ENCODE measurements at places on chromosomes 11 and 22.
A peak's percentile ranks its signal among the peaks of the same experiment; 100 is the strongest.

- no peaks in the 10 kb centered on the region for H3K4me1 ChIP-seq
- H3K36me3 ChIP-seq, result no peaks in the 10 kb centered on the region
- no peak for DNase-seq
These were observed 505.3 kb downstream of the SOX6 start for GRCh38 chr11:15851051-15851498.

DNA sequence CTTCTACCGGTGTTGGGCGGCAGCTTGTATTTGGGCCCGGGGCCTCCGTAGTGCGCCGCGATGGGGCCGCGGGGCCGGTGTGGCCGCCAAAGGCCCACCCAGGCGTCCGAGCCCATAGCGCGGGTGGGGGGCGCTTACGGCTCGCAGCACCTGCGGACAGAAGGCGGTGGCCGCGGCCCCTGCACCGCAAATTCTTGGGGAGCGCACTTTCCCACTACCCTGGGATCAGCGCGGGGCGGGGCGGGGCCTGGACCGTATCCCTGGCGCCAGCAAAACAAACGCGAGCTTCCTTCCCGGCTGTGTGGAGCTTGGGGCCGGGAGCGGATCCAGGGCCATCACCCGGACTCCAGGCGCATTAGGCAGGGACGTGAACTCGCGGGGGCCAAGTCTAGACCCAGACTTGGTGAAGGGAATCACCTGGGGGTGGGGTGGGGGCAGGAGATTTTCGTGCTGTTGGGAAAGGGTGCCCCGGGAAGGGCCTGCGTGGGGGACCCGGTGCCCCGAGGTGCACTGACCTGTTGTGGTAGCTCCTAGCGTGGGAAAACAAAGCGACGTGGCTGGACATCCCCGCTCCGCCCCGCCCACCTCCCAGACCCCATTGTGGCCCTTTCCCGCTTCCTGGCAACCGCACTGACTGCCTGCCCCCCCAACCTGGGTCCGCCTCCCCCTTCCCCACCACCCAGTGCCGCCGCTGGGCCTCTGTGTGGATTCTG, 2.3 kb upstream of the TYMP start:
- peak overlapping the region; percentile 56 for H3K4me3 ChIP-seq
- no peaks in the 10 kb centered on the region for H3K36me3 ChIP-seq

- no peaks in the 10 kb centered on the region for H3K27me3 ChIP-seq
- no peak for DNase-seq
- no peak overlapping the region for H3K27ac ChIP-seq
- H3K4me3 ChIP-seq, result no peak overlapping the region
These were observed 96.8 kb downstream of the TTC28 start for GRCh38 chr22:28582806-28583205.

DNA sequence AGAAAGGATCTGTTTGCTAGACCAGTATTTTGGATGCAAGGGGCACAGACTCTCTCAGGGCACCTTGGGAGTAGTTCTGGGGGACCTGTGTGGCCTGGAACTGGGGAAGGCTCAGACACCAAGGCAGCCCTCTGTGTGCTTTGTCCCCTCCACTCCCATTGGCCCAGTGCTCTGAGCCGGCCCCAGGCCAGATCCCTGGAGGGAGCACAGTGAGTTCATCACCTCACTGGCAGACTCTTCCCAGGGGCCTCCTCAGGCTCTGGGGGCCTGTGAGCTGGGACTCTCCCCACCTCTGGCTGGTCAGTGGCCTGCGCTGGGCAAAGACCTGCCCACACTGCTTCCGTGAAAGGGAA, 51.7 kb downstream of the CHRDL2 start:
- no peak overlapping the region for H3K4me3 ChIP-seq
- DNase-seq, result no peak
- H3K27ac ChIP-seq, result no peak overlapping the region
- no peaks in the 10 kb centered on the region for H3K36me3 ChIP-seq
- H3K4me1 ChIP-seq, result no peaks in the 10 kb centered on the region
- no peaks in the 10 kb centered on the region for H3K27me3 ChIP-seq

- H3K4me1 ChIP-seq, result peaks cover 7% of the 10 kb centered on the region
- peak; percentile 22 for DNase-seq
- no peak overlapping the region for H3K27ac ChIP-seq
- H3K27me3 ChIP-seq, result no peaks in the 10 kb centered on the region
- H3K36me3 ChIP-seq, result no peaks in the 10 kb centered on the region
These were observed 50.4 kb downstream of the ANO1 start for GRCh38 chr11:70128435-70128906.

DNA sequence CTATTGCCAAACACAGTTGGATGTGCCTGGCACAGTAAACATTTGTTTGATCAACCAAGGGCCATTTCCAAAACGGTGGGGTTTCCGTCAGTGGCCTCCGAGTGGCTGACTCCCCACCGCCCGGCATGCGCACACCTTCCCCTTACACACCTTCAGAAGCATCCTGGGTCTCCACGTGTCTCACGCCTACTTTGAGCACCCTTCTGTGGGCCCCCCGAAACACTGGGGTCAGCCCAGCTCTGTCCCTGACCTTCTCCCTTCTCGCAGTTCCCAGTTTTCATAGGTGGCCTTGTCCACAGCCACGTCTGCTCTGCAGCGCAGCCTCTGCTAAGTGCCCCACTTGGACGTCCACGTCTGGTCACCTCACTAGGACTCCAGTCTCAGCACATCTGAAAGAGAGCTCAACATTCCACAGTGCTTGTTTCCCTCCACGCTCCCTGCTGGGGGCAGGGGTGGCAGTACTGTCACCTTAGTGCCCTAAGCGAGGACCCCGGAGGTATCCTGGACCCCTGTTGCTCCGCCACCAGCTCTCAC, 13.2 kb upstream of the SHANK2 start:
- DNase-seq, result no peak
- no peaks in the 10 kb centered on the region for H3K36me3 ChIP-seq
- H3K27me3 ChIP-seq, result no peaks in the 10 kb centered on the region

GRCh38 chr11:1868636-1869291, 15.9 kb downstream of the LSP1 start:
- H3K27me3 ChIP-seq, result no peaks in the 10 kb centered on the region
- no peak for DNase-seq
- H3K4me3 ChIP-seq, result no peak overlapping the region
- H3K27ac ChIP-seq, result no peak overlapping the region
- no peaks in the 10 kb centered on the region for H3K4me1 ChIP-seq
- no peaks in the 10 kb centered on the region for H3K36me3 ChIP-seq

- H3K36me3 ChIP-seq, result no peaks in the 10 kb centered on the region
- no peak overlapping the region for H3K27ac ChIP-seq
- H3K4me1 ChIP-seq, result no peaks in the 10 kb centered on the region
- DNase-seq, result no peak
These were observed 18.7 kb downstream of the CACNG2 start for GRCh38 chr22:36684841-36685240.

- H3K4me1 ChIP-seq, result no peaks in the 10 kb centered on the region
- H3K27ac ChIP-seq, result no peak overlapping the region
- H3K27me3 ChIP-seq, result no peaks in the 10 kb centered on the region
These were observed 81.1 kb downstream of the BMAL1 start for GRCh38 chr11:13358596-13359270.

GRCh38 chr11:34446386-34446785, 7.7 kb downstream of the CAT start:
- no peaks in the 10 kb centered on the region for H3K36me3 ChIP-seq
- no peaks in the 10 kb centered on the region for H3K4me1 ChIP-seq

GRCh38 chr22:30197389-30197788, 49.2 kb downstream of the LIF start:
- H3K27ac ChIP-seq, result no peak overlapping the region
- no peak overlapping the region for H3K4me3 ChIP-seq
- no peaks in the 10 kb centered on the region for H3K36me3 ChIP-seq
- no peaks in the 10 kb centered on the region for H3K27me3 ChIP-seq

DNA sequence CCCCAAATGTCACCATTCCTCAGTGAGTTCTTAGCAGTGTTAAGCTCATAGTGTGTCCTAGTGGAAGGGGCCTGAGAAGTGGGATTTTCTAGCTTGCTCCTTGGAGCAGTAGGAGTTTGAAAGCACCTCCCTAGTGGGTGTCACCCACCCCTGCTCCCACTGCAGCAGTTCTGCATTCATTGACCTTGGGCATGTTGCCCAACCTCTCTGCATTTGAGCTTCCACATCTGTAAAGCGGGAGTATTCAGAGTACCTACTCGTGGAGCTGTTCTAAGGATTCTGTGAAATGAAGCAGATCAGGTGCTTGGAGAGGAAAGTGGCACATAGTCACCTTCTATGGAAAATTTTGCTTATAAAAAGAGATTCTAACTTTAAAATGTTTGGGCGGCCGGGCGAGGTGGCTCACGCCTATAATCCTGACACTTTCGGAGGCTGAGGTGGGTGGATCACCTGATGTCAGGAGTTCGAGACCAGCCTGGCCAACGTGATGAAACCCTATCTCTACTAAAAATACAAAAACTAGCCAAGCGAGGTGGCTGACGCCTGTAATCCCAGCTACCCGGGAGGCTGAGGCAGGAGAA, 16.9 kb downstream of the LMO2 start:
- H3K27me3 ChIP-seq, result peaks cover 7% of the 10 kb centered on the region
- H3K4me3 ChIP-seq, result no peak overlapping the region
- H3K27ac ChIP-seq, result no peak overlapping the region
- H3K4me1 ChIP-seq, result no peaks in the 10 kb centered on the region
- DNase-seq, result no peak
- H3K36me3 ChIP-seq, result no peaks in the 10 kb centered on the region

DNA sequence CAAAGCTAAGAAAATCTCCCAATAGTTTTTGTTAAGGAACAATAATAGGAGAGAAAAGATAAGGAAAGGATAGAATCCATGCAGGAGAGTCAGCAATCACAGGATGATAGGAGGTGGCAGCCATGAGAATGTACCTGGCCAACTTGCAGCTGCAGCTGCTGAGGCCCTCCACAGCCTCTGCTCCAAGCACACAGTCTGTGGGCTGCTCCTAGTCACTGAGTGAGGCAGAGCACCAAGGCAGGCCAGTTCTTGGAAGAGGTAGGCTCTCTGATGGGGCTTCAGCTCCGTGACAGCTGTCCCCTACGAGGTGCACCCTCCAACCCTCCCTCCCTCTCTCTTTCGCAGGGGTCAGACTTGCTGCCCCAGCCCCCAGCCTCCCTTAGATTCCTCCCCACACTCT, 5.5 kb upstream of the KCNJ1 start:
- no peaks in the 10 kb centered on the region for H3K36me3 ChIP-seq
- peaks cover 17% of the 10 kb centered on the region for H3K4me1 ChIP-seq
- DNase-seq, result no peak
- no peak overlapping the region for H3K4me3 ChIP-seq
- H3K27me3 ChIP-seq, result no peaks in the 10 kb centered on the region

GRCh38 chr11:33685082-33685481, 15.5 kb downstream of the C11orf91 start:
- peaks cover 4% of the 10 kb centered on the region for H3K4me1 ChIP-seq
- no peak overlapping the region for H3K27ac ChIP-seq
- H3K27me3 ChIP-seq, result no peaks in the 10 kb centered on the region
- H3K36me3 ChIP-seq, result no peaks in the 10 kb centered on the region
- no peak overlapping the region for H3K4me3 ChIP-seq

DNA sequence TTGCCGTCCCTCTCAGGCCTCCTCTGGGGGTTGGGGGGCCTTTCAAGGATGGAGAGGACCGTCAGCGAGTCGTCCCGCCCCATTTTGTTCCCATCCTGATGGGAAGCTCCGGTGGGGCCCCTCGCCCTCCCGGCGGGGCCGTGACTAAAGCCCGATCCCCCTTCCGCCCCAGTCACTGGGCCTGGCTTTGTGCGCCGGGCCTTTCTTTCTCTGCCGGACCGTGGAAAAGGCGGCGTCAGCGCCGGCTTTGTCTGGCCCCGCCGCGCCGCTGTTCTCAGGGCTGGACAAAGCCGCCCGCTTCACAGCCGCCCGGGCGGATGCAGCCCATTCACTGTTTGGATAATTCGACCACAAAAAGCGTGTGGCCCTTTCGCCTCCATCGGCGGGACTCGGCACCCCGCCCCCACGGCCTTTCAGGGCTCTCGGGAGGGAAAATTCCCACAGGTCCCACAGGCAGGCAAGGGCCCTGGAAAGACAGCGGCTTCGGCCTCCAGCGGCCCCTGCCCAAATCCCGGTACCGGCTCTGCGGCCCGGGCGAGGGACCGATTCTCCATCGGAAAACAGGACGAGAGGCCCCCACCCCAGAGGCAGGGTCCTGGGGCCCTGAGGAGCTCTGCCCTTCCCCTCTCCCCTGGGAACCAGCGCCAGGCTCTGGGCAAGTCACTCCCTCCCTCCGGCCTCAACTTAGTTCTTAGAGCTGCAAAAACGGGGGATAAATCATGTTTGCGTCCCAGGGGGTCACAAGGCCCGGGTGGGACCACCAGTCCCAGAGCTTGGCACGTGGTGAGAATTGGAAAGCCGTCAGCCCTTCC, 87.2 kb downstream of the WNT7B start:
- no peaks in the 10 kb centered on the region for H3K27me3 ChIP-seq
- no peak overlapping the region for H3K27ac ChIP-seq
- no peaks in the 10 kb centered on the region for H3K4me1 ChIP-seq
- no peaks in the 10 kb centered on the region for H3K36me3 ChIP-seq
- DNase-seq, result no peak
- no peak overlapping the region for H3K4me3 ChIP-seq

DNA sequence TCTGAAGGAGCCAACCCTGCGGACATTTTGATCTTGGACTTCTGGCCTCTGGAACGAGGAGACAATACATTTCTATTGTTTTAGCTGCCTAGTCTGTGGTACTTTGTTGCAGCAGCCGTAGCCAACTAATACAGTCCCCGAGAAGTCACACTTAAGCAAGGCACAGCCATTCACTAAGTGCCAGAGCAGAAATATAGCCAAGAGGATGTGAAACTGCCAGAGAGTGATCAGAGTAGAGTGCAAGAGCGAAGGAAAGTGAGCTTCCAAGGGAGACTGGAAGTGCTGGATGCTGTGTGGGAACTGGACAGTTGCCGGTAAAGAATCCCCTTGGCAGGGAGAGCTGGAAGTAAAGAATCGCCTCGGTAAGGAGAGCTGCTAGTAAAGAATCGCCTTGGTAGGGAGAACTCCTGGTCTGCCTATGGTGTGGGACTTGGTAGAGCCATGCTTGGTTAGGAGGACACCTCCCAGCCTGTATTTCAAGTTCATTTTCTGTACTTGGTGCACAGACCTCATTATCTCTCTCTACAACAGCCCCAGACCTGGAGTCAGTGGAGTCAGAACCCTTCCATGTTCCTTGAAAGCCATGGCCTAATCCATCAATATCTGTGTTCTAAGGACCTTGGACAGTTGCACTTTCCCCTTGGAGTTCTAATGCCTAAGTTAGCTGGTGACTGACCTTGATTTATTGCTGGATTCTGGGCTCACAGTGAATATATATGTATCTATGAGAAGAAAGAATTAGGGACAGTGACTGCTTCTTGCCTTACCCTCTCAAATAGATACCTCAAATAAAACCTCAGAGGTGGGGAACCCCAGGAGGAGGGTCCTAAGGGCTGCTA, 162.1 kb downstream of the LDLRAD3 start:
- peaks cover 11% of the 10 kb centered on the region for H3K4me1 ChIP-seq
- no peak overlapping the region for H3K27ac ChIP-seq
- no peaks in the 10 kb centered on the region for H3K27me3 ChIP-seq
- no peak for DNase-seq
- H3K4me3 ChIP-seq, result no peak overlapping the region

GRCh38 chr11:57358991-57359390, 20.8 kb downstream of the P2RX3 start:
- no peaks in the 10 kb centered on the region for H3K36me3 ChIP-seq
- no peak for DNase-seq
- 0 out of 2 replicates have a peak, but pooled peaks cover 1% of the 10 kb centered on the region for H3K4me1 ChIP-seq
- no peak overlapping the region for H3K27ac ChIP-seq
- no peaks in the 10 kb centered on the region for H3K27me3 ChIP-seq

- H3K27me3 ChIP-seq, result no peaks in the 10 kb centered on the region
- DNase-seq, result no peak
- no peak overlapping the region for H3K27ac ChIP-seq
- no peaks in the 10 kb centered on the region for H3K36me3 ChIP-seq
- no peak overlapping the region for H3K4me3 ChIP-seq
These were observed 40.0 kb upstream of the SEPTIN5 start for GRCh38 chr22:19674129-19674928.

- H3K4me3 ChIP-seq, result no peak overlapping the region
- no peak for DNase-seq
- H3K4me1 ChIP-seq, result peaks cover 3% of the 10 kb centered on the region
- H3K27me3 ChIP-seq, result no peaks in the 10 kb centered on the region
These were observed 62.1 kb upstream of the AMOTL1 start for GRCh38 chr11:94705891-94706615.
